Right kidney (tissue), 9 donors: ENCODE measurements at places on chromosomes 7 and 10.

- DNase-seq: no peak
These were observed 79.9 kb downstream of the HBP1 start for GRCh38 chr7:107248551-107249316.

DNA sequence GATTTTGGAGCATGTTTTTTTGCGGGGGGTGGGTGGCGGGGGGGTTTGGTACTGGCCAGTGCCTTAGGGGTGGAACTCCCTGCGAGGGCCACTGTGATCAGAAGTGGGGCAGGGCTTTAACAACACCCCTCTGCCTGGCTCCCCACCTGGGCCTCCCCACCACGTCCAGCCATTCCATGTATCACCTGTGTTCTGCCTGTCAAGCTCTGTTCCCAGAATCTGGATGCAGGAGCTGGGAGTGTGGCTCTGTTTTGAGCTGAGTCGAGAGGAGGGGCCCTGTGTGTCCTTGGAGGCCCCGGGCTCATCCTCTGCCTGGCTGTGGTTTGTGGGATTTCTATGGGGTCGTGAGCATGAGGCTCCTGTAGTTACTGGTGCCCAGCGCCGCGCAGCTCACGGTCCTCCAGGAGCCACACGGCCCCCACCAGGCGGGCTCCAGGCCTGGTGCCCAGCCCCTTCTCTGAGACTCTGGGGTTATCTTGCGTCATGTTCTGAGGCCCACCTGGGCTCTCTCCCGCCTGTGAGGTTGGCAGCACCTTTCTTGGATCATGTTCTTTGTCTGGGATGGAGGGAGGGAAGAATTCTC, 29.6 kb downstream of the PFKFB3 start:
- no peak for DNase-seq

GRCh38 chr7:49119706-49120105, 195.4 kb downstream of the CDC14C start:
- DNase-seq: no peak

DNA sequence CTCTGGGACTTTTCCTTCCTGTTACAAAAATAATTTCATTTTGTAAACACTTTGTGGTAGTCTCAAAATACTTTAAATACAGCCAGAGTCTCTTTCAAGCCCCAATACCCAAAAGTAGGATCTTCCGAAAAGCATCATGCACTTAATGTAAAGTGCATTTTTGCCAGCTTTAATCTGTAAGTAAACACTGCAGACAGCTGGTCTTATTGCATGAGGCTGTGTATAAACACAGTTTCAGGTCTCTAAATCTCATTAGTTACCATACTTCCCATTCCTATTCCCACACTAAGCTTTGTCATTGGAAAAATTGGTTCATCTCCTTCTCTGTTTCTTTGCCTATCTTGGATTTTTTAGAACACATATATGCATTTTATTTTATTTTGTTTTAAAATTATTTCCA, 87.6 kb upstream of the GNAI1 start:
- no peak for DNase-seq

GRCh38 chr7:48337012-48337621, 165.9 kb downstream of the ABCA13 start:
- no peak for DNase-seq

- peak; percentile 11 for DNase-seq
These were observed 108.2 kb upstream of the EGR2 start for GRCh38 chr10:62924344-62924748.

- no peak for DNase-seq
These were observed 480.5 kb downstream of the PHTF2 start for GRCh38 chr7:78279032-78279431.
